Activated CD4-positive, alpha-beta T cell treated with anti-CD3 and anti-CD28 coated beads, Interleukin-10, Interleukin-2, amounts not matched to agents 100 ng/mL and 50 ng/mL, durations not matched to agents 16 hours and 8 hours (primary cell): ENCODE measurements at places on chromosomes 2 and 18.

GRCh38 chr2:85828725-85829124 lies 60.1 kb downstream of the ST3GAL5 start:
- DNase-seq: no peak

GRCh38 chr2:21763501-21763900 lies 639.7 kb downstream of the TDRD15 start:
- DNase-seq: no peak

DNA sequence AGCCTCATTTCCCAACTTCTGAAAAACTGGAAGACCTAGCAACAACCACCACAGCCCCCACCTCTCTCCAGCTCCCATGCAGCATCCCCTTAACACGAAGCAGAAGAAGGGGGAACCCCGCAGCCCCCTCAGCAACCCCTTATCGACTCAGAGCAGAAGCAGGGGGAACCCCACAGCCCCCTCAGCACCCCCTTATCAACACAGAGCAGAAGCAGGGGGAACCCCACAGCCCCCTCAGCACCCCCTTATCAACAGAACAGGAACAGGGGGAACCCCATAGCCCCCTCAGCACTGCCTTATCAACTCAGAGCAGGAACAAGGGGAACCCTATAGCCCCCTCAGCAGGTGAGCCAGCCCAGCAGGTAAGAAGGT lies 6.7 kb downstream of the SLC66A2 start:
- DNase-seq: no peak

- DNase-seq: peak; percentile 67
Measured at GRCh38 chr2:191051825-191052778, 38.1 kb upstream of the STAT1 start.
